ENCODE measurements at places on chromosomes 1 and 21.

DNA sequence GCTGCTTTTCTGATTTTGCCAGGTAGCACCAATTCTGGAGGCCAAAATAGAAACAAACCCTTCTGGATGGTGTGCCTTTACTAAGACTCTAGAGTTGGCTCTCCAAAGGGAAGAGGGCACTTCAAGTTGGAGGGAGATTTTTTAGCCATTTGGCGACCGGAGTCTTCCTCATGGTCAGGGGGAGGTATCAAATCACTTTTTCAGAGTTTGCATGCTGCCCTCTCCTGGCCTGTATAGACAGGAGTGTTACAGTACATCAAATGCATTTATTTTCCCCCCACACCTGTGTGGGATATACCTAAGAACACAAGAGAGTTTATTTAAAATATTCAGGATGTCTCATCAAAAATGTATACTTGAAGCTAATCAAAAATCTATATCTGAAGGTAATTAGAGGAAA, 3.2 kb downstream of the GREM2 start:
- DNase-seq: no peak

DNA sequence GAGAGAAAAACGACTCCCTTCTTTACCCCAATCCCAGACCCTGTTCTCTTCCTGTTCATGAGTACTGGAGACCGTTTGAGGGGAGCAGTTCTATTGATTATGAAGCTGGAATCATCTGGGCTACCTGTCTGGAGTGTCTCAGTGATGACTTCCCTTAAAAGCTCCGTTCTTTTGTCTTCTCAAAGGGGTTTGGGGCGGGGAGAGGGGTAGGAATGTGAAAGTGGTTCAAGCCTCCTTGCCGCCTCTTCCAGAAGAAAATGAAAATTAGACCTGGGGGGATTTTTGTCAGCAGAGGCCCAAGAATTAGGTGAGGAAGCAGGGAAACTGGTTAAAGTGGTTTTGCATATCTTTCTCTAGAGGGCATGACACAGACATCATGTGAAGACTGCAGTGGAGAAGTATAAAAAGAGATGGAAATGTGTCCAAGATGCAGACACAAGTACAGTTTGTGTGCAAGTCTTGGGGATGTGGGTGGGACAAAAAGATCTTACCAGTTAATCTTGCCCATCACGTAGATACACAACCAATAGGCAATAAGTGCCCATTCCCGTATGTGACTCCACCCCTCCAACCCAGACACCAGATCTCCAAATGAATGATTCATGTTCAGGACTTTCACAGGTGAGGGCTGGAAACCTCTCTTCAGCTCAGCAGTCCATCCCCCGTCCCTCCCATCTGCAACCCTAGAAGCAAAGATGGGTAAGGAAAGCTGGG, 470 bp upstream of the MTMR11 start:
- DNase-seq: peak; percentile 54

GRCh38 chr1:109864930-109865612, 45.6 kb upstream of the CSF1 start:
- no peak for DNase-seq

- DNase-seq: peak; percentile 24
Observed at GRCh38 chr1:27071049-27071416, 58.4 kb upstream of the TENT5B start.

GRCh38 chr1:152968248-152968647, 2.2 kb upstream of the SPRR4 start:
- DNase-seq: no peak

DNA sequence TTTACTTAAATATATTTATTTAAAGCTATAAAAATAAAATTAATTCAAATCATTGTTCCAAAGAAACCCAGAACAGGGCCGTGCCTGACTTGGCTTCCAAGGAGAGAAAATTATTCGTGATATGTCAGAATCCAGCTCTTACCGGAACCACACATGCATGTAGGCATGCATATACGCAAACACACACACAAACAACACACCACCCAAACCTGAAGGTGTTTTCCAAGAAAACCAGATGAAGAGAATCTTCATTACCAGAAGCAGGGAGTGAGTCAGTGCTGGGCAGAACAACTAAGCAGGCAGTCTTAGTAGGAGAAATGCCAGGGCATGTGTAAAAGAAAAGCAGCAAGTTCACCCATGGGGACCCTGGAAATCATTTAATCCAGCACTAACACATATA, 432.0 kb upstream of the BEND5 start:
- no peak for DNase-seq

DNA sequence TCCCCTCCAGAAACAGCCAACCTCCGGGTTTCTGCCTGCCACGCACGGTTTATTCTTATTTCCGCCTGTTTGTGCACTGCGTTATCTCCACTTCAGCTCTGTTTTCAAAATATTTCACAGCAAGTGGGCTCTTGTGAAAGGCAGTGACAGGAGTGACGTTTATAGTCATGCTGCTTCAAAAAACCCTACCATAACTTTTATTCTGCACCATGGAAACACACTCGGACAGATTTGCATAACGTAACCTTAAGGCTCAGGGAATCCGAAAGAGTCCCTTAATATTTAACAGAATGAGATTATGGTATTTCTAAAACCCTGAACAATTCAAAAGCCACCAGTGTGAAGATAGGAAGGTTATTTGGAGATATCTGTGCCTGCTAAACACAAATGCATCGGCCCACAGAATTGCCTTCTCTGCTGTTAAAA, 782 bp upstream of the SDE2 start:
- DNase-seq: no peak

DNA sequence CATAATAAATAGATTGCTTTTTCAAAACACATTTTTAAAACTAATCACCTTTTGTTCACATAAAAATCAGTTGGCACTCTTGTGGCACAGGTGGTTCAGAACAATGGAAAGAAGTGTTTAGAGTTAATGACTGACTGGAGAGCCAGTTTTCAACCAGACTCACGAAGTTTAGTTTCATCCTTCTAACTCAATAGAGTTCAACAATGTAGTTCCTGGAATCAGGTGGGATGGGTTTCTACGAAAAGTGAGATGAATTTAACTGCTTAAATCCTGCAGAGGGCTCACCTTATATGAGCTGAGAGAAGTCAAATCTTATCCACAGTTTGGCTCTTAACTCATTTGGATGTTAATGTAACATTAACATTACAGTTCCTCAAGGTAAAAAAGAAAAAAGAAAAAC, 116.5 kb downstream of the SMYD2 start:
- DNase-seq: no peak

DNA sequence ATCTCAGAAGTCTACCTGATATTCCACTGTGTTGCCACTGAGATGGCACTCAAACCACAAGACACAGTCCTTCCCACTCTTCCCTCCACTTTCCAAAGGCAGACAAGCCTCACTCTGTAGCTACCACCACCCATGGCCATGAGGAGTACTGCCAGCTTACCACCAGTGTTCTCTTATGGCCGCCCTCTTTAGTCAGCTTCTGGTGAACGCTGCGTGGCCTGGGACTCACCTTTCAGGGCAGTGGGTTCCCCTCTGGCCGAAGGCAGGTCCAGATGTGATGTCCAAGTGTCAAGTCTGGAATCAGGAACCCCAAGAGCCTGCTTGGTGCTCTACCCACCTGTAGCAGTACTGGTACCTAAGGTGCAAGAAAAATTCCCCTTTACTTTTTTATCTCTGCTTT, 580.8 kb downstream of the LRRIQ3 start:
- DNase-seq: no peak

GRCh38 chr1:14498839-14499238, 99.6 kb upstream of the KAZN start:
- no peak for DNase-seq

DNA sequence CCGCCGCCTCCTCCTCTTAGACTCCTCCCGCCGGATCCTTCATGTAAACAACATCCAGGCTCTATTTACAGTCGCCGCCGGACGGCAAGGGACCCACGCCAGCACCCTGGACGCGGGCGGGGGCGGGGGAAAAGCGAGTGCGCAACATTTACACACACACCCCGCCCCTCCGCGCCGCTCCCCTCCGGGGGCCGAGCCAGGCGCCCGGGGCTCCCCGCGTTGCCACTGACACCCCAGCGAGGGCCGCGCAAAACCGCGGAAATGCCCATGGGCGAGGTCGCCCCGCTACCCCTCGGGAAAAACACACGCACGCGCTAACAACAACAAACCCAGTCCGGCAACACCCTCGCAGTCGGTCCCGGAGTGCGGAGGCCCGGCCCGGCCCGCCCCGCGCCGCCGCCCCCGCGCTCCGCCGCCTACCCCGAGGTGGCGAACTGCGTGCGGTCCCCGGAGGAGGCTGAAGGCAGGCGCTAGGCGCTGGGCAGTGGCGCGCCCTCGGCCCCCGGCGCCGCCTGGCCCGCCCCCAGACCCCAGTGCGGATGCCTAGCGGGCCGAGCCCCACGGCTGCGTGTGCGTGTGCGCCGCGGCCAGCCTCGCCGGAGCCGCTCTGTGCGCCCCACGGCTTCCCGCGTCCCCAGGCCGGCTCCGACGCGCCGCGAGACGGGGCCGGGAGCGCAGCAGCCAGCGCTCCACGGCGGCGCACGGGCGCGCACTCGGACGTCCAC, 81.1 kb upstream of the AK4 start:
- peak; percentile 79 for DNase-seq

GRCh38 chr1:241773991-241774390, 74.0 kb upstream of the EXO1 start:
- DNase-seq: no peak

DNA sequence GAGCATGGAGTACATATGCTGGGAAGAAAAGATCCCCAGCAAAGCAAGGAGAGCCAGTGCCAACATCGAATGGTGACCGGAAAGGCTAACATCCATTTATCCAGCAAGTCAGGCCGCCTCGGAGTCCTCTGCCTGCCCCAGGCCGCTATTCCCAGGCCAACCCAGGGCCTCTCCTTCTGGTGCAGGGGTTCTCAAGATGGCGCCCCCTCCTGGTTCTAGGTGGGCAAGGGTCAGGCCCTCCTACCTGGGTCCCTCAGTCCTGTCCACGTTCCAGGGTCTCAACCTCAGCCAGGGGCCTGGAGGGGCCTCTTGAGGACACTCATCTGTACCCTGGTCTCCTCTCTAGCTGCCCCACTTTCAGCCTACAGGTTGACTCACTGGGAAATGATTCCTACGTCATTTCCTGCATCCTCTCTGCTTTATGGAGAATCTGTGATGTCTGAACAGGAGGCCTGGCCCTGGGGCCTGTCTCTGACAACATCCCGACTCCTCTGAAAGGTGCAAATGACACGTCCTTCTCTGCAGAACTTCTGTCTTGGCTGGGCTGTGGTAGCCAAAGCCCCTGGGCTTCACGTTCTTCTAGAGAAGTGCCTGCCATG, 145.3 kb downstream of the PSMG1 start:
- DNase-seq: peak; percentile 25

DNA sequence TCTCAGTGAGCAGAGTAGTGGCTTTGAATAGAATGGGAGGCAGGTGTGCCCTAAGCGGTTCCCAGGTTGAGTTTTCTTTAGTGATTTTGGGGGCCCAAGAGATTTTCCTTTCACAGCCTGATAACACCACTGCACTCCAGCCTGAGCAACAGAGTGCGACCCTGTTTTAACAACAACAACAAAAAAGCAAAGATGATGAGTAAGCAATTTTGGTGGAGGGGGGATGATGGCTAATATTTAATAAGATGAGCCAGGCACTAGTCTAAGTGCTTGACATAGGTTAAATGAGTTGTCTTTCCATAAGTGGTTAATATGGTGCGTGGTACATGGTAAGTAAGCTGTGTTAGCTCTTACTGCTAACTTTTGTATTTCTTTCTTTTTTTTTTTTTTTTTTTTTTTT, 2.0 kb downstream of the RNPEP start:
- DNase-seq: no peak

DNA sequence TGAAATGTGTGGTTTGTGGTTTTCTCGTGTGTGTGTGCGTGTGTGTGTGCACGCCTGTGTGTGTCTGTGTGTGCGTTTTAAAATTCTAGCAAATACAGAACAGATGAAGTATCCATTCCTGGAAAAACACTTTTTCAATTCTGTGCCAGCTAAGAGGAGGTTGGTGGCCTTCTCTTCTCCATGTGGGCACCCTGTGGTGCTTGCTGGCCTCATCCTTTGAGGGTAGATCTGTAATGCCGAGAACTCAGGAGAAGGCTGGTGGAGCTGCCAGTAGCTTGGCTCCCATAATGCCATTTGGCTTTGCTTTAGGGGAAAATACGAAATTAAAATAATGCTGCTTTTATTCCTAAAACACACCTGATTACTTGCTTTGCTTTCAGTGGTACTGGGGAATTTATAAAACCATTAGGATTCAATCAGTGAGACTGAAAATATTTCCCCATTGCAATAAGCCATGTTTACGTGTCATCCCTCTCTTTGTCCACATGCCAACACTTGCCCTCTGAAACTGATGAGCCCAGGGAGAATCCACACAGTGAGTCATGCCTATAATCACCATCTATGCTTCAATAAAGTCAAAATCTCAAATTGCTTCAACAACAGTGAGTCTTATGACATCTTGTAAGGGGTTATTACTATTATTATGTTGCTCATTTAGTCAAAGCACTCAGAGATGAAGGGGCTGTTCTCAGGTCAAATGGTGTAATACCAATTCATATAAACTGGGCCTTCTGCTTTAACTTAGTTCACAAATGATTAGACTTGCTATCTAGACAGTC, 39.2 kb downstream of the ABCA4 start:
- DNase-seq: peak; percentile 76

GRCh38 chr21:44897326-44898010, 23.2 kb downstream of the ITGB2 start:
- DNase-seq: no peak

GRCh38 chr1:236809148-236809547, 14.1 kb downstream of the MTR start:
- no peak for DNase-seq

GRCh38 chr1:27934818-27935549, at the start of gene SMPDL3B:
Gene SMPDL3B (plus strand): TSS chr1:27935000. CDS start chr1:27935184, 184 bp downstream.
- no peak for DNase-seq

GRCh38 chr21:42835211-42835610, 44.1 kb downstream of the WDR4 start:
- DNase-seq: no peak

DNA sequence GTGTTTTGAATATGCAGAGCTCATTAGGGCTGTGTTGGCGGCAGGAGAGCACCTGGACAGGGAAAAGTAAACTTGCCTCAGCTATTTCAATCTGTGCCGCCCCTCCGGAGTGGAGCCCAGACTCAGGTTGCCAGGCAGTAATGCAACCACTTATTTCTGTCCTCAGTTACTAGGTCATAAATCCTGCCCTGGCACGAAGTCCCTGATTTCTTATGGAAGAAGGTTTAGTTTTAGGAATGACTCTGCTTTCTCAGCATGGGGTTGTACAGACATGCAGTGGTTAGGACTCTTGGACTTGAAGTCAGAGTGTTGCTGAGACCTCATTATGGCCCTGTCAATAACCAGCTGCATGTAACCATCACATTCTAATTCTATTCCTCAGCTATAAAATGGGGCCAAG, 98.3 kb upstream of the FGGY start:
- no peak for DNase-seq

Data from HCEC 1CT (cell line).